ENCODE measurements at places on chromosomes 1 and 21.

DNA sequence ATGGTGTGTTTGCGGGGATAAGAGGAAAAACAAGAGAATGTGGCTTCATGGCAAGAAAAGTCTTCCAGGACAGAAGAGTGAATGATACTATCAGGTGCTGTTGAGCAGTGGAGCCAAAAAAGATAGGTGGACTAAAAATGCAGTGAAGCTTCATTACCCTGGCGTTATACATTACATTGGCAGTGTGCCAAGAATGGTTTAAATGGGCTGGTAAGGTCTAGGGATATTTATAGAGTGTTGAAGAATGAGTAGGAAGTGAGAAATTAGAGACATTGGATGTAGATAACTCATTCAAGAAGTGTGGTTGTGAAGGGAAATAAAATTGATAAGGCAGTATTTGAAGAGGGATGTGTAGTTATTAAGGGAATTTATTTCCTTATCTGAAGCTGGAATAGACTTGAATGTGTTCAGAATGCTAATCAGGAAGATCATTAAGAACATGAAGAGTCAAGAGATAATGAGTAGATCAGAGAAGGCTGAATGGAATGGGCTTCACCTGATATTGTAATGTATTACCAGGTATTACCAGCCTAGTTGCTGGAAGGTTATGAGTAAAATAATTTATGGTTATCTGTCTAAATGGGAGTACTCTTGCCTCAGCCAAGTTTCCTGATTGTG lies 72.7 kb downstream of the MAST2 start:
- no peak for DNase-seq

GRCh38 chr1:70706381-70707037 lies 295.4 kb downstream of the CTH start:
- no peak for DNase-seq

DNA sequence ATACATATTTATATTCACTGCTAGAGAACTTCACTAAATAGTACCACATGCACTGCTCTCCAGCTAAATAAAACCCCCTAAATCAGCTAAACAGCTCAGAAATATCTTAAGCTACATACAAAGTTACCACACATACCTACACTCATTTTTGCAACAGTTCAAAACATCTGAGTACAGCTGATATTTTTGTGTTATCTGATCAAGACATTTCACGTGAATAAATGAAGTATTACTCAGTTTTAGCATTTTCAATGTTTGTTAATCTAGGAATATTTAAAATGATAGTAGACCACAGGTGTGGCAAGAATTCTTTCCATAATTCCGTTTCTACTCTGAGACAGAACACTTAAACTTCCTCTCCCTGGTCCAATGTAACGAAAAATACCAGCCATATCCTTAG lies 20.8 kb downstream of the EVI5 start:
- DNase-seq: no peak

DNA sequence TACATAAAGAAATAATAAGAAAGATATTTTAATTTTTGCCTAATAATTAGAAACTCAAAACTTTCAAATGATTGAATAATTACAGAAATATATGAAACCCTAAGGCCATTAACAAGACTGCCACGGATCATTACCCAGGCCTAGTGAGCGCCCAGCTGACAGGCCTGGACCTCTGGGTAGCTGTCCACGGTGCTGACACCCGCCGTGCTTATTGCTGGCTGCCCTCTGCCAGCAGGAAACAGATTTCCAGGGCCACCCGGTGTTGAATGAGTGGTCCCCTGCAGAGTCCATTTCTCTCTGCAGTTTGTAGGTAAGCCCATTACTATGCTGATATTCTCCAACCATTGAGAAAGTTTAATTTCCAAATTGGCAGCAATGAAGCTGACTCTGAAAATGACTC lies 254.4 kb upstream of the GJB5 start:
- DNase-seq: no peak

GRCh38 chr1:78184460-78185072 lies 138.8 kb downstream of the GIPC2 start:
- DNase-seq: no peak

DNA sequence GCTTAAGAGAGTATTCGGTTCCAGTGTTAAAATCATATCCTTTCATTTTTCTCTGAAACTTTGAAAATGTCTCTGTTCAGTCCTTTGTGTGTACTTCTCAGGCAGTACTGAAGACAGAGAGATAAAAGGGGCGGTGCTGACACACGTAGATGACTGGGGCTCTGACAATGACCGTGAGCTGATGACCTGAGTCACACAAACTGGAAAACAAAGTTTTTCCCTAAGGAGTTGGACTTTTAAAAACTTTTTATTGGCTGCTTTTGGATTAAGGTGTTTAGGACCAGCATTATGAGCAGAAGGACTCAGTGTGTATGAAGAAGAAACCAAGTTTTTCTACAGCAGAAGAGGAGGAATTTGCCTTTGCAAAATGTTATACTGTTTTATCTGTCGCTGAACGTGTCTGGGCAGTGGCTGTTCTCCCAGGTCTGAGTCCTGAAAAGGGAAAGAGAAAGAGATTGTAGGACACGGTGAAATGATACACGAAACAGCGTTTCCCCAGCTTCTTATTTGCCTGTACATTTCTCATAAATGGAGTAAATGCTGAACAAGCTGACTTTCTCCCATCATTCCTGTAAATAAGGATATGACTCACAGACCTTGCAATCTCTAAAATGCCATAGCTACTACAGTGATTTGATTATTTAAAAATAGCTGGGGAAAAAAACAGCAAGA lies 51.5 kb downstream of the MAP3K7CL start:
- DNase-seq: no peak

GRCh38 chr1:22790232-22791008 lies 79.8 kb downstream of the EPHB2 start:
- no peak for DNase-seq

DNA sequence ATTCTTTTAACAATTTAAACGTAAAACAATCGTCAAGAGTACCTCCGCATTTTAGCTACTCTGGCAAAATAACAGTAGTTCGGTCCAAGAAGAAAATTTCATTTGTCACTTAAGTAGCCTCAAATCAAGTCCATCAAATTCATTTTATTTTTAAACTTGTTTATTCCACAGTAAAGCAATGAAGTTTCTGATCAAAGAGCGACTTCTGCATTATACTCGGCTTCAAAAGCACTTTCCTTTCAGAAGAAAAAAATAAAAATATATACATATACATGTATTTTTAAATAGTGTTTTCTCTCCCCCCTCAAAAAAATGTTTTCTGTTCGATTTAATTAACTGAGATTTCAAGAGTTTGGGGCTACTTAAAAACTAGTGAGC lies 115.0 kb downstream of the RERE start:
- no peak for DNase-seq

- DNase-seq: no peak
Measured at GRCh38 chr1:115332813-115333608, 5.0 kb downstream of the NGF start.

DNA sequence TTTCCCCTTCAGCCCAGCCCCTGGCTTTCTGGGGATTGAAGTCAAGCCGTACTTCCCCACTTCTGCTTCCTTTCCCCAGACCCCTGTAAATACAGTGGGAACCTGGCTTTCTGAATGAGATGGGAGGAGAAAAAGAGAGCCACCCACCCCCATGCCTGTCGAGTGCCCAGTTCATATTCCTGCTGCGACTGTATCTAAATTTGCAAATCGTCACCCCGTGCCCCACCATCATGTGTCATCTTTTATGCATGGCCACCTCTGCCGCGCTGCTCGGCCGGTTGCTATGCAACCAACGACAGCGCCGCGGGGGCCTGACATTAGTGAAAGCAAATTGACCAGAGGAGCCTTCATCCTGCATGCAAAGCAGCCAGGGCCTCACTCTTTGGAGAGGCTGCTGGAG lies 143.0 kb downstream of the ELAVL4 start:
- DNase-seq: no peak

DNA sequence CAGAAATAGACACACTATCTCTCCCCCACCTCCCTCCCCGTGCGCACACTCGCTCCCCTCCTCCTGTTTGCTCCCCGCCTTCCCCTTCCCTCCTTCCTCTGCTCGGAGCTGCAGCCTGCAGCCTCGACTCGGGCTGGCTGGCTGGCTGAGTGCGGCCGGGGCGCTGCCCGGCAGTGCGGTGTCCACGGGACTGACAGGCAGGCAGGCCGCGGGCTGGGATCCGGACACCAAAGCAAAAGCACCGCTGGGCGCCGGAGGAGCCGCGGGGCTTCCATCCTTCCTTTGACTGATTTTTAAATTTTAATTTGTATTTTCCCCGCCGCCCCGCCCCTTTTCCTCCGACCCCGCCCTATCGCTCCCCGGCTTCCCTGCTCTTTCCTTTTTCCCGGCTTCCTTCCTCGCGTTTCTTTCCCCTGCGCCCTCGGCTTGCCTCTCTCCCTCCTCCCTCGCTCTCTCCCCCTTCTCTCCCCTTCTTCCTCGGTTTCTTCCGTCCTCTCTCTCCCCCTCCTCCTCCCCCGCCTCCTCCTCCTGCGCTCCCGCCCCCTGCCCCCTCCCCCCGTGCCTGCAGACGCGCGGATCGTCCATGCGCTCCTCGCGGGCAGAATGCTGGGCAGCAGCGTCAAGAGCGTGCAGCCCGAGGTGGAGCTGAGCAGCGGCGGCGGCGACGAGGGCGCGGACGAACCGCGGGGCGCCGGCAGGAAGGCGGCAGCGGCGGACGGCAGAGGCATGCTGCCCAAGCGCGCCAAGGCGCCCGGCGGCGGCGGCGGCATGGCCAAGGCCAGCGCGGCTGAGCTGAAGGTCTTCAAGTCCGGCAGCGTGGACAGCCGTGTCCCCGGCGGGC lies 109.4 kb downstream of the NAV1 start:
- DNase-seq: no peak

- no peak for DNase-seq
Measured at GRCh38 chr1:145705622-145706021, 1.5 kb downstream of the PDZK1 start.

- DNase-seq: no peak
Measured at GRCh38 chr1:244173769-244174168, 122.7 kb downstream of the ZBTB18 start.

- no peak for DNase-seq
Measured at GRCh38 chr1:207032528-207033017, at the start of gene C1orf116. TSS of gene C1orf116 (minus strand) at chr1:207032756. CDS start at chr1:207027598, 5,158 bp downstream.

DNA sequence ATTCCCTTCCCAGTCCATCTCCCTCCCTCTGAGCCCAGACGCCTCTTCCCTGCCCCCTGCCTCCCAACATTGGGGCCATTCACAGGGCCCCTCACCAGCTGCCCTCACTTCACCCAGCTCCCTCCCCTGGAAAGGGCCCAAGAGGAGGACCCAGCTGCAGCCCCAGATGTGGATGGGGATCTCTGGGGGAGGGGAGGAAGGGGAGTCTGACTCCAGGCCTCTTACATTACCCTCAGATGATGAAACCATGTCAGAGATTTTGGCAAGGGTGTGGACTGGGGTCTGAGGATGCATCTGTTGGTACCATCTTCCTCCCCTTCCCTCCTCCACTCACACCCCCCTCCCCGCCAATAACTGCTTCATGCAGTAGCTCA lies 1.1 kb upstream of the KIF21B start:
- DNase-seq: no peak

DNA sequence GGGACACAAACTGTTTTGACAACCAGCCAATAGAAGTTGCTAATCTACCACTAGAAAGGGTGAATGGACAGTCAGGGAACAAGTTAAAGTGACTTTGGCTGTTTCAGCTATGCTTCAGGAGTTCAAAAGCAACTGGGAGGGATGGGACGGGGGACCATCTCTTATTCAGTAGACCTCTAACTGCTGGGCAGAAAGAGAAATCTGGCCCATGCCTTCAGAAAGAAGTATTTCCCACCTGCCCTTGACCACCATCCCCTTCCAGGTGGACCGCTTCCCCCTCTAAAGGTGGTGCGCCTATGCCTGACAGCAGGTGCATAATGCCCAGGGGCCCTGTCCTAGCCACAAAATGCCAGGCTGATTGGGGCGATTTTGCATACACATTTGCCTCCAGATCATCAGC lies 5.2 kb downstream of the ITPKB start:
- no peak for DNase-seq

- DNase-seq: no peak
Measured at GRCh38 chr1:180562640-180563025, 3.9 kb downstream of the OVAAL start.

GRCh38 chr1:93722081-93723031 lies 40.7 kb upstream of the BCAR3 start:
- no peak for DNase-seq

GRCh38 chr1:155961937-155962336 lies 16.4 kb downstream of the ARHGEF2 start:
- no peak for DNase-seq

GRCh38 chr1:235239851-235240250 lies 78.8 kb upstream of the RBM34 start:
- no peak for DNase-seq
